Fibroblast of skin of back (primary cell): ENCODE measurements at places on chromosomes 7 and 10.
A peak's percentile ranks its signal among the peaks of the same experiment; 100 is the strongest.

GRCh38 chr10:123555616-123556015 is 110.5 kb upstream of the GPR26 start:
- no peak for DNase-seq

DNA sequence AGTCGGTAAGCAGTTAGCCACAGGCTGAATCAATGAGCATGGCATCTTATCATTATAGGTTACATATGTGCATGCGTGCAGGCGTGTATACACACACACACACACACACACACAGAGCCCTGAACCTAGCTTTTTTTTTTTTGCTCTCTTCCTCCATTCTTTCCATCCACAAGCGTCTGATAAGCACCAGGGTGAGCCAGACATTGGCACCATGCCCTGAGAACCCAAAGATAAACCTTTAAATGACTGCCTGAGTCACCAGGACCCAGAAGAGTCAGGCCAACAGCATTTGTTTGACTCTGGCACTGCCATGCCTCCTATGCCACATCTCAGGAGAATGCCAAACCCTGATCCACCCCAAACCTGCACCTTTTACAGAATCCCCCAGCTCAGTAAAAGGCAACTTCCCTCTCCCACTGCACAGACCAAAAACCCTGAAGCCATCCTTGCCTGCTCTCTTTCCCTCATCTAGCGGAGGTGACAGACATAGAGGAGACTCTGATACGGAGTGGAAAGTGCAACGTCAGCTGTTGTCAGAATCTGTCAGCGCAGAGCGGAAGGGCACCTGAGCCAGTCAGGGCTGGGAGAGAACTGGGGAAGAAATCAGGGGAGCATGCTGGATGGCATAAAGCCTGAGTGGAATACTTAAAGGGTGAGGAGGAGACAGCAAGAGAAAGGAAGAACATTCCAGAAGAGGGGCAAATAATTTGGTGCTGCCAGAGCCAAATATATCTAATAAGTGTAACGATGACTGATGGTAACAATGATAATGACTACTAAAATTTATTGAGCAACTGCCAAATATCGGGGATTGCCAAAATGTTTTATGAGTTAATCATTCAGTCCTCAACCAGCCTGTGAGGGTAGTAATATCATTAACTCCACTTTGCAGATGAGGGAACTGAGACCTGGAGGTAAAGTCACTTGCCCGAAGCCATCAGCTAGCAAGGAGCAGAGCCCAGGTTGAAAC is 3.2 kb downstream of the PARP12 start:
- DNase-seq = peak; percentile 95

GRCh38 chr10:28975891-28976531 is 298.7 kb downstream of the BAMBI start:
- DNase-seq = peak; percentile 49

GRCh38 chr7:71286924-71287323 is 155.0 kb downstream of the GALNT17 start:
- no peak for DNase-seq

GRCh38 chr10:129945064-129945463 is 19.0 kb downstream of the EBF3 start:
- DNase-seq = no peak

- peak; percentile 62 for DNase-seq
Observed at GRCh38 chr7:114922026-114922651, at the start of gene MDFIC. TSS of gene MDFIC (plus strand) at chr7:114922094. CDS start at chr7:114923034, 940 bp downstream.

DNA sequence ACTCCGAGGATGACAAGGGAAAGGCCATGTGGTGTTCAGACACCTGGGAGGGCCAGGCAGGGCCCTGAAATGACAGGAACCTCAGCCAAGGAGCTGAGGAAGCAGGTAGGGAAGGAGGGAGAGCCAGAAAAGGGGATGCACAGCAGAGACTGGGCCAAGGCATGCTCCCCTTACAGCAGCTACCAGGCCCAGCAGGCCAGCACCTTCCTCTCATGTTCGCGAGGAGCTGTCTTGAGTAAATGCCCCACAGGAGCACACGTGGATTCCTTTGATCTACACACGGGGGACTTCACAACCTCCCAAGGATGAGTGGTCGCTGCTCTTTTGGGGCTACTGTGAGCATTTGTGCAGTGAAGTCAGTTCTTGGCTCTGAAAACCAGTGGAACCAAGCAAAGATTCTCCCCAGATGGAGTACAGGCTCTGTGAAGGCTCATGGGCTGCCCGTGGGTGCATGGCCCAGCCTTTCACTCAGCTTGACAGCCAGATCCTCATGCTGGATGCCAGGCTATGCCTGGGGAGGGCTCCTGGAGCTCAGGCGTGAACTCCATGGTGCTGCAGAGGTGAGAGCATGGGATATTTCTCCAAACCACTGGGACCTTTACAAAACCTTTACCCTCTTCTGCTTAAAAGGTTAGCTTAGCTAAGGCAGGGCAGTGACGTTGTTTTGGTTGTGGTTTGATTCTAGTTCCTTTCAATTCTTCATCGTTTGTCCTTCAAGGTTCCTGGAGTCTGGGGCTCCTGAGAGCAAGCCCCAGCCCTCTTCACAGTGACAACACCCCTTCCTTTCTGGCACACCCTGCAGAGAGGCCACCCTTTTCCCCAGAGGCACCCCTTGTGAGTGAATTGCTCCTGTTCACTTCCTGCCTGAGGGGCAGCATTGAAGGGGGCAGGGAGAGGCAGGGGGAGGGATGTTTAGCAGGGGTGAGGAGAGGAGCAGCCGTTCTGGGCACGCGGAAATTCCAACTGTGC is 74.2 kb upstream of the ZPBP start:
- no peak for DNase-seq

- no peak for DNase-seq
Observed at GRCh38 chr10:95793401-95794045, 37.6 kb downstream of the ENTPD1 start.

DNA sequence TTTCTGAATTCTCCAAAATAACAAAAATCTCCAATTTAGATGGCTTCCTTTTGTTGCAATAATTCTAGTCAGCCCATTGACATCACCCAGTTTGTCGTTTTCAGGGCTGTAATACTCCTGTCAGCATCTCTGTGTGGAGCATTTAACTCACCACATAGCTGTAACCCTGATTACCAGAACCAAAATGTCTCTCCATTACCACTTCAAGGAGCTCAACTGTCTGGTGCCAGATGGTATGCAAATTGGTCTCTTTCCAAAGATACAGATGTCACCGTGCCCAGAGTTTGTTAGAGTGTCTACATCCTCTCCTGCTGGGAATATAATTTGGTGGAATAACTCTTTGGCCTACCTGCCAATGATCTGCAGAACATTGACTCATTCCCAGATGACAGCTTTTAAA is 350.3 kb upstream of the POT1 start:
- no peak for DNase-seq

GRCh38 chr7:101538596-101539459 is 90.3 kb downstream of the MYL10 start:
- peak; percentile 33 for DNase-seq

GRCh38 chr10:36114141-36114540 is 472.0 kb upstream of the FZD8 start:
- peak; percentile 46 for DNase-seq

GRCh38 chr10:15609246-15609645 is 110.5 kb downstream of the ITGA8 start:
- peak; percentile 91 for DNase-seq

DNA sequence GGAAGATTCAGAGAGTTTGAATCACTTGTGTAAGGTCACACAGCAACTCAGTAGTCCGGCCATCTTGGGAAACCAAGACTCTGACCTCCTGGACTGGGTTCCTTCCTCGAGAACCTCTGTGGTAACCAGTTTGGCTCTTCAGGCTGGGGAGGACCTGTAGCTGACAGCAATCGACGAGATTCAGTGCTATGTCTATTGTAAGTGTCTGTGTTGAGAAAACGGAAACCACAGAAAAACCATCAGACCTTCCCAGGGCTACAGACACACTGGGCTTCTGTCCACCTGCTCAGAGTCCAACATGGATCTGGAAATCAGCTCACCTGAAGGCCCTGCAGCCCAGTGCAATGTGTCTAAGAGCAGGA is 403.7 kb downstream of the RPS24 start:
- DNase-seq = no peak

- DNase-seq = no peak
Observed at GRCh38 chr10:86329093-86329710, 37.4 kb downstream of the GRID1 start.

GRCh38 chr10:79473496-79474095 is 28.2 kb upstream of the ZCCHC24 start:
- no peak for DNase-seq

DNA sequence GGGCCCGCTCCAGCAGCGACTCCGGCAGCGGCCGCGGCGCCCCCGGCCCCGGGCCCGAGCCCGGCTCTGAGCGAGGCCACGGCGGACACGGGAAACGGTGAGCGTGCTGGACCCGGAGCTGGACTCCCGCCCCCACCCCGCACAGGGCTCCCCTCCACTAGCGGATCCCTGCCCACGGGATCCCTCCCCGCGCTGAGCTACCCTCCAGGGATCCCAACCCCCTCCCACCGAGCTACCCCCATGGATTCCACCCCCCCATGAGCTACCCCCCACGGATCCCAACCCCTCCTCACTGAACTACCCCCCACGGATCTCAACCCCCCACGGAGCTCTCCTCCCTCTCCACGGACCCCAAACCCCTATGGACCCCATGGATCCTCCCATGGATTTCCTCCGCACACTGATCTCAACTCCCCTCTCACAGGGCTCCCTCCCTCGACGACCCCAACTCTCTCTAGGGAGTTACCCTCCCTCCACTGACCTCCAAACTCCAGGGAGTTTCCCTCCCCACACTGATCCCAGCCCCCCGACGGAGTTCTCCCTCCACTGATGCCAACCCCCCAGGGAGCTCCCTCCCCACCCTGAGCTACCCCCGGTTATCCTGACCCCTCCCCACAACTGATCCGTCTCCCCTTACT is 20.6 kb upstream of the HSPB1 start:
- DNase-seq = no peak

- no peak for DNase-seq
Observed at GRCh38 chr10:122143238-122143841, 127.8 kb upstream of the BTBD16 start.

DNA sequence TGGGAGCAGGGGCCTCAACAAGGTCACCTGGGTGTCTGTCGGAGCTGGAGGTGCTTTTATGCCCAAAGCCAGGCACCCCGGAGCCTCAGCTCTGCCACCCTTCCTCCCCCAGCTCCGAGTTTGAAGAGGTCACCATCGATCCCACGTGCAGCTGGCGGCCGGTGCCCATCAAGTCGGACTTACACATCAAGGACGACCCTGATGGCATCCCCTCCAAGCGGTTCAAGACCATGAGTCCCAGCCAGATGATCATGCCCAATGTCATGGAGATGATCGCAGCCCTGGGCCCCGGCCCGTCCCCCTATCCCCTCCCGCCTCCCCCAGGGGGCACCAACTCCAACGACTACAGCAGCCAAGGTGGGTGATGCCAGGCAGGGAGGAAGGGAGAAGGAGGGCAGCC is 41.3 kb upstream of the PPIF start:
- no peak for DNase-seq

- peak; percentile 40 for DNase-seq
Observed at GRCh38 chr7:158809596-158809995, 19.7 kb downstream of the ESYT2 start.

DNA sequence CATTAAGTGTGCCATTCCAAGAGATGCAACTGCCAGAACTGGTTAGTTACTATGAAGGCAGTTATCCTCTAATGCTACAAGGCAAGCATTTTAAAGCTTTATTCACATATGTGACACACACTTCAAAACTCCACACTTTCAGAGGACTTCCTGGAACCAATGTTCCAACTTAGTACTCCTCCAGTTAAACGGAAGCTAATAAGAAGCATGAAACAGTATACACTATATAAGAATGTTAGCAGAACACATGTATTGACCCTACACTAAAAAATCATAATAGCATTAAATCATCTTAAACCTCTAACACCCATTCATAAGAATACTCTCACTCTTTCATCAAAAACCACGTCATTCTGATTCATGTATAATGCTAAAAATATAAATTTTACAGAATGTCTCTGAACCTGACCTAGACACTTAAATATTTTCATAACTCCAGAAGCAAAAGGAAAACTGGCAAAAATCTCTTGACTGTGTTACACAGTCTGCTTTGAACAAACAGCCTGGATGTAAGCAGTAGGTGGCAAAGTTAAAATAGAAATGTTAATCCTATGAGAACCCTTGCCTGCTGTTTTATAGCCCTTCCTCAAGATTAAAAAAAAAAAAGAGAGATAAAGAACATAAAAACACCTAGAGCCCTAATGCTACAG is 135.0 kb downstream of the SEMA3C start:
- DNase-seq = peak; percentile 78

- DNase-seq = no peak
Observed at GRCh38 chr7:76048668-76048988, 722 bp downstream of the MDH2 start.

DNA sequence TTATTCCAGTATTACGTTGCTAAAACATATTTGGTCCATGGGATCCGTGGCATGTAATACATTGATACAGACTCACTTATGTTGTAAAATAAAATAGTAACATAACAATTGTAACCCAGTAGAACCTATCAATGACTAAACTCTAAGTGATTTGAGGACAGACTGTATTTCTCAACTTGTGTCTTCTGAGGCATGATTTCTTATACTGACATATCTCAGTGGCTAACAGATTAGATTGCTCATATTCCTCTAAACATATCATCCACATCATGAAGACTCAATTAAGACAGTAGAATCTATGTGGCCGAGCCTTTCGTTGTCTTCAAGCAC is 72.3 kb downstream of the CREB5 start:
- DNase-seq = peak; percentile 13

DNA sequence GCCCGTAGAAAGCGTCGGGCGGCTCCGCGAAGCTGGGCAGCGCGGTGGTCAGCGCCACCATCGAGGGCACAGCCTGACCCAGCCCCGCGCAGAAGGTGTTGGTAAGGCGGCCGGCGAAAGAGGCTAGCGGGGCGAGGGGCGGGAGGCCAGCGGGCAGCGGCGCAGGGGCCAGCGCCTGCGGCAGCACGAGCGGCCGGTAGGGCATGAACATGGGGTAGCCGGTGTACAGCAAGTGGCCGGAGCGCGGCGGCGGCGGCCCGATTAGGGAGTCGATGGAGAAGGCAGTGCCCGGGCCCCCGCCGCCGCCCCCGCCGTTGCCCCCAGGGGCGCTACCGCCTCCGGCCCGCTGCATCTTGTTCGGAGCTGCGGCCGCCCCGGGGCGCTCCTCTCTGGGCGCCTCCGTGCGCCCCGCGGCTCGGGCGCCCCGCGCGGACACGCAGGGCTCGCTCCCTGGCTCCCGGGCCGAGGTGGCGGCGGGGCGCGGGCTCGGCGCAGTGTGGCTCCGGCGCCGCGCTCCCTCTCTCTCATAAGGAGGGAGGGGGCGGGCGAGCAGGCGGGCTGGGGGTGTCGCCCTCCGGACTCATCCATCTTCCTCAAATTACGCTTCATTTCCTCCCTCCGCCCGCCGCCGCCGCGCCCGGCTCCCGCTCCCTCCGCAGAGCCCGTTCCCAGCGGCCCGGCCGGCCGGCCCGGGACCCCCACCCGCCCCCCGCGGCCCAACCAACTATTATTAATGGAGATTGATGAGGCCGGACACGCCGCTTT is at the start of gene GBX1:
GBX1 (minus strand) TSS at position 498 of the 765 bp plus-strand sequence; CDS start at position 352, 146 bp downstream.
- DNase-seq = no peak

- peak; percentile 25 for DNase-seq
Observed at GRCh38 chr10:124211921-124212320, 118.5 kb upstream of the CHST15 start.

- peak; percentile 54 for DNase-seq
Observed at GRCh38 chr7:1562597-1563051, 6.6 kb upstream of the TMEM184A start.
